ENCODE measurements at places on chromosomes 12 and 14.

DNA sequence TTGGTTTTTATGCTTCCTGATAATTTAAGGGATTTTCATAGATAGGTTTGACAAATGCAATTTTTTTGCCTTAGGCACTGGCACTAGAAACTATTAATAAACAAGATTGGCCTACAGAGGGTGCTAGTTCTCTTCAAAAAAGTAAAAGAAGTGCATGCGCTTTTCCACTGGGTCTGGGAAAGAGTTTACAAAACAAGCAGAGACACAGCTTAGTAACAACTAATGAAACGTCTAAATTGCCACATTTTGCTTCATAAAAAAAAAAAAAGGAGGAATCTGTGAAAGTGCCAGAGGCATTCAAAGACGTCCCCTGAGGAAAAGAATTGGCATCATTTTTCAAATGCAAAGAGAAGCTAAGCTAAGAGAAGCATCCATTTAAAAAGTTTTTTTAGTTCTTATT, 58.3 kb upstream of the EEA1 start:
- no peak for DNase-seq

- no peak for DNase-seq
These were observed 270.1 kb downstream of the ADGRD1 start for GRCh38 chr12:131223791-131224225.

DNA sequence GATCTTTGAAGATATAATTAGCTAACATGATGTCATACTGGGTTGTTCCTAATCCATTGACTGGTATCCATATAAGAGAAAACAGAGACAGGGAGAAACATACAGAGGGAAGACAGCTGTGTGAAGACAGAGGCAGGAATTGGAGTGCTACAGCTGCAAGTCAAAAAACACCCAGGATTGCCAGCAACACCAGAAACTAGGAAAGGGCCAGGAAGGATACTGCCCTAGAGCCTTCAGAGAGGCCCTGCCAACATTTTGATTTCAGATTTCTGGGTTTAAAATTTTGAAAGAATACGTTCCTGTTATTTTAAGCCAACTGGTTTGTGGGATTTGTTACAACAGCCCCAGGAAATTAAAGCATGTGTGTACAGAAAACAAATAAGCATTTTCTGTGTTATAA, 473.7 kb upstream of the FLRT2 start:
- no peak for DNase-seq

- no peak for DNase-seq
These were observed 250.1 kb upstream of the PWP1 start for GRCh38 chr12:107435520-107435919.

GRCh38 chr12:71392521-71393145, 47.0 kb upstream of the LGR5 start:
- no peak for DNase-seq

DNA sequence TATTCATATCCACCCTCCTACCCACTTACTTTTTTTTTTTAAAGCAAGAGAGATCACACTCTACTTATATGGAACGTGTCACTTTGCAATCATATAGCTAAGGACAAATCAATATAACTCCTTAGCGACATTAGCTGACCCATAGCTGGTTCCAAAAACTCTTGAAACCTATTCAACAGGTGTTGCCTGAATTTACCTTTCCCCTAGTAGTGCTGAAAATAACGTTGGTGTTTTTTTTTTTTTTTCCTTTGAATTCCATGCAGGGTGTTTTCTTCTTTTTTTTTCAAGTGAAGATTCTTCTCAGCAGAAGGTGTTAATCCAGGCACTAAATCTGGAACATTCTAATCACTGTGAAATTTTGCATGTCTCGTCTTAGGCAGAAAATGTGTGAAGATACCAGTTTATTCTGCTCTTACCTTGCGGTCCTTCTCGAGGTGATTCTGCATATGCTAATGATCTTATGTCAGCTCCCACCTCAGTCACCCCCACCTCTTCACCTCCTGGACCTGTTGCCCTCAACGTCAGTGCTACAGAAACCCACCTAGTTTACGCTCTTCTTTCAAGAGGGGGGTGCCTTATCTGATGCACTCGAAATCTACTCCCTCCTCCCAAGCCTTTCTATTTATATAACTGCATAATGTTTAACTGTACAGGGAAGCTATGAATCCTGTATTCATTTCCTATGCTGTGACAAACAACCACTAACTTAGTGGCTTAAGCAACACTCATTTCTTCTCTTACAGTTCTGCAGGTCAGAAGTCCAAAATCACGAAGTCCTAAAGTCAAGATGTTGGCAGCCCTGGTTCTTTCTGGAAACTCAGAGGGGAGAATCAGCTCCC, 7.1 kb upstream of the VPS37B start:
- no peak for DNase-seq

- no peak for DNase-seq
These were observed 39.9 kb downstream of the DNAI7 start for GRCh38 chr12:25155022-25155576.

DNA sequence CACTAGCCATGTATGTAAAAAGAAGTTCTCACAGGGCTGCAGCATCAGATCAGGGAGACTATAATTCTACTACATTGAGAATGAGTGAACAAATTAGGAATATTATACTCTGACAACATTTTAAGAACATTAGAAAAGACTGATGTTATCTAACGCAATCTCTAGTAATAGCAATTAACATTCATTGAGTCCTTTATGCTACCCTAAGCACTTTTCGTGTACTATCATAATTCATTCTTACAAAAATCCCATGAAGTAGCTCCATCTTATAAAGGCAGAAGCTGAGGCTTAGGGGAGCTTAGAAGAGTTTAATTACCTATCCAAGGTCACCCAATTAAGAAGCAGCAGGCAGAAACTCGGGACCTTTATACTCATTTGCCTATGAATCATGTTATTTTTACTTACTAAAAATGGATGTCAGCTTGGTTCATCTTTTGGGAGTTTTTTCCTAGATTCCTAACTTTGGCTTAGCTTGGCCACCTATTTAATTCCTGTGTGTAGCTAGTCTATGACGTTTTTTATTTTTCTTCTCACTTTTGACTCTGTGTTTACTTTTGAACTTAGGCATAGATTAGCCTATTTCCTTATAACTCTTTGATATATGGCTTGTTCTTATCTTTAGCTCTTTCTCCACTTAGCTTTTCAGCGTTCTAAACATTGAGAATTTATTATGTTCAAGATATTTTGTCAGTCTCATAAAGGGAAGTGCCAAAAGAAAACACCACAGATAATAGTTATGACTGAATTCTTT, 333.5 kb upstream of the DCN start:
- DNase-seq: no peak
